Karpas-422 (cell line): ENCODE measurements at places on chromosomes 5 and 9. TPM values are rescaled to one million over a fixed set of nuclear protein-coding genes. Genes with fewer than 3 reads are reported as not detected.

Gene LCN15
- total RNA-seq = not detected in 2 replicates

Gene KCNN2
- not detected in 2 replicates for total RNA-seq

Gene SLC2A8
- total RNA-seq = 11.3 and 29.4 TPM in 2 replicates

Gene PRSS3
- total RNA-seq = 0.40 TPM in 1 of 2 replicates, not detected in the other

Gene CCDC192
- not detected in 2 replicates for total RNA-seq

DNA sequence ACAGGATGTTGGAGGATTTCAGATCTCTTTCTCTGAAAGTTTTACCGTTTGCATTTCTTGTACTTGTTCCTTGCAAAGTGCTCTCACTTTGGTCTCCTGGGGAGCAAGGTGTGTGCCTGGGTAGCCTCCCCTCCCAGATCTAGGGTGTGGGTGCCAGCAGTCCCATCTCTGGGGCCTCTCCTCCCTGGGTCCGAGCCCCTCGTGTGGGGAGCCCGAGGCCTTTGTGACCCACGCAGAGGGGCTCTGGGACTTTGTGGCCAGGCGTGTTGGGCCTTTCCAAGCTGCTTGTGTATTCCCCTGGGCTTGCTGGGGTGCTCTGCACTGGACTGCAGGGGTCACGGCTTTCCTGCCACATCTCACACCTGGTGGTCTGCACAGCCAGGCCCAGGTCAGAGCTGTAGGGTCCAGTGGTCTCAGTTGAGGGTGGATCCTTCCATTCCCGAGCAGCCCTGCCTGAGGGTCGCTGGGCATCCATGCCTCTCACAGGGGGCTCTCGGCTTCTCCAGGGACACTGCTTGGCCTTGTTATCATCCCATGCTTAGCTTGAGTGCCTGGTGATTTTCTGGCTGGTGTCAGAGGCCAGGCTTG is 96.3 kb downstream of the CACNA1B start:
- no peaks in the 10 kb centered on the region for H3K36me3 ChIP-seq
- no peak for DNase-seq
- H3K27ac ChIP-seq = no peak overlapping the region
- H3K4me3 ChIP-seq = no peak overlapping the region
- H3K4me1 ChIP-seq = no peaks in the 10 kb centered on the region

- H3K36me3 ChIP-seq = no peaks in the 10 kb centered on the region
- no peaks in the 10 kb centered on the region for H3K27me3 ChIP-seq
- DNase-seq = no peak
- no peak overlapping the region for H3K27ac ChIP-seq
- H3K4me1 ChIP-seq = no peaks in the 10 kb centered on the region
- H3K4me3 ChIP-seq = no peak overlapping the region
Observed at GRCh38 chr9:97856857-97857605, 4.0 kb downstream of the FOXE1 start.

GRCh38 chr9:136011376-136011702 is 50.2 kb upstream of the UBAC1 start:
- H3K36me3 ChIP-seq = no peaks in the 10 kb centered on the region
- no peak overlapping the region for H3K27ac ChIP-seq
- no peak overlapping the region for H3K4me3 ChIP-seq
- no peaks in the 10 kb centered on the region for H3K27me3 ChIP-seq

DNA sequence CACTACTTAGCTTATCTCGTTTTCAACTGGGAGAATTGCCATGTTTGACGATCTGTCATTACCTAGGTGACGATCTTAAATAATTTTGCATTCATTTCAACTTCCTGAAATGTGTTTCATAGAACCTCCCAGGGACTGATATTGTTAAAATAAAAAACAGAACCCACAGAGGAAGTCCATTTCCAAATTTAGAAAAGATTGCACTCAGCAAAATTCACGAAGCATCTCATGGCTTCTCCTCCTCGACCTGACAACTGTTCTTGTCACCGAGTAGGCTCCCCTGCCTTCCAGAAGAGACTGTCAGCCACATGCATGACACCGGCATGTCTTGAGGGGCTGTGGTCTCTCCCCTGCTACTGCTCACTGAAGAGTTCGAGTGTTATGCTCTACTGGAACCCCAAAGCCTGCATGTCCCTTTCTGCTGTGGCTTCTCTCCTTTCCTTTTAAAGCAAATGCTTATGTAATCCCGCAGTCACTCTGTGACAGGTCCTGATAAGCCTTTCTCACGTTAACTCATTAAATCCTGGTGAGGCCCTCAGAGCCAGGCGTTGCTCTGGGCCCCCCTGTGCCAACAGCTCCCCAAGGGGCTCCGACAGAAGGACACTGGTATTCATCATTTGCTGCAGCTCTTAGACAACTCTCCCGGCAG is 26.8 kb upstream of the ANKRD33B start:
- H3K4me3 ChIP-seq = no peak overlapping the region
- H3K4me1 ChIP-seq = peaks cover 14% of the 10 kb centered on the region
- no peaks in the 10 kb centered on the region for H3K27me3 ChIP-seq
- H3K27ac ChIP-seq = no peak overlapping the region

DNA sequence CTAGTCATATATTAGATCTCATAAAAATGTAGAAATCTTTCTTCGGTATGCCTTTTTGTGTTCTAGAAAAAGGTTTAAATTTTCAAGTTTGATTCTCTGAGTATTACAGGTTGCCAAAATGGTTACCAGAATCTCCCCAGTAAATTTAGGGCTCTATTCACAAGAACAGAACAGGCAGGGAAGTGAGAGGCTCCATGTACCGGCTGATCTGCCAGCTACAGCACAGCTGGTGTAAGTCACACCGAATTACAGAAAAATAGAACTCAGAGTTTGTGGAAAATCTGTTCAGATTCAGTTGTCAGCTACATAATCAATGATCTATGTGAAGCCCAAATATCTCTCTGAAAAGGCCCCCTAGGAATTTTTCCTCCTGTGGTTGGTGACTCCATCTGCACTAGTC is 10.5 kb downstream of the FAM81B start:
- no peak overlapping the region for H3K4me3 ChIP-seq
- no peaks in the 10 kb centered on the region for H3K27me3 ChIP-seq
- no peaks in the 10 kb centered on the region for H3K36me3 ChIP-seq
- H3K4me1 ChIP-seq = peaks cover 1% of the 10 kb centered on the region; the same call in 1 of the 2 replicates
- no peak overlapping the region for H3K27ac ChIP-seq
- DNase-seq = no peak

DNA sequence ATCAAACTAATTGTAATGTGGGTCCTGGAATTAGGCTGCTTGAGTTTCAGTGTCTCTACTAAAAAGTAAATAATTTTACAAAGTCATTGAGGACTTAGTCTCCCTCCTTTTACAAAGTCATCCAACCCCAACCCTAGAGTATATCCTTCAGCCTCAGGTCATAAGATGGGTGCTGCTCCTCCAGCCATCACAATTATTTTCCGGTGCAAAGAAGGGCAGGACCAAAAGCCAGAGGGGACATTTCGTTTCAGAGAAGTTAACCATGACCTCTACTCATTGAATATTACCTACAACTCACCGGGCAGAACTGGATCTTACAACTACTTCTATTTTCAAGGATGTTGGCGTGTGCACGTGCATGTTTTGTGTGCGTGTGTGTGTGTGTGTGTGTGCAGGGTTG is 60.5 kb upstream of the TNFSF8 start:
- no peak overlapping the region for H3K4me3 ChIP-seq
- H3K27ac ChIP-seq = no peak overlapping the region
- DNase-seq = no peak
- H3K27me3 ChIP-seq = no peaks in the 10 kb centered on the region
- no peaks in the 10 kb centered on the region for H3K36me3 ChIP-seq
- no peaks in the 10 kb centered on the region for H3K4me1 ChIP-seq

DNA sequence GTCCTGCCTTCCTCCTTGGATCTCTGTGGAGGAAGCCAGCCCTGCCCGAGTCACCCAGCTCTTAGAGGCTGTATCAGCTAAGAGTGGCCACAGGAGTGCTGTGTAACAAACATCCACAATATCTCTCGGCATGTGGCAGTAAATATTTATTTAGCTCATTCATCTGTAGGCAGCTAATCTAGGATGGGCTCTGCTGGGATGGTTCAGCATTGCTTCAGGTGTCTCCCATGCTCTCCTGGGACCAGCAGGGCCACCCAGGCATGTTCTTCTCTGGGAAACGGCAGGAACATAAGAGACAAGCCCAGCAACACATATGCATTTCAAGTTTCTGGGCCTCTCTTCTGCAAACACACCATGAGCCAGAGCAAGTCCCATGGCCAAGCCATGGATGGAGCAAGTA is 56.1 kb downstream of the HRH2 start:
- no peaks in the 10 kb centered on the region for H3K4me1 ChIP-seq
- no peak overlapping the region for H3K4me3 ChIP-seq
- no peak overlapping the region for H3K27ac ChIP-seq
- DNase-seq = no peak

- H3K36me3 ChIP-seq = no peaks in the 10 kb centered on the region
- DNase-seq = no peak
- H3K4me1 ChIP-seq = no peaks in the 10 kb centered on the region
- no peak overlapping the region for H3K4me3 ChIP-seq
- H3K27me3 ChIP-seq = no peaks in the 10 kb centered on the region
Observed at GRCh38 chr9:82154573-82154972, 166.0 kb downstream of the SPATA31D1 start.
